ENCODE measurements at places on chromosomes 12 and 14.

GRCh38 chr14:92570674-92571262 lies 57.2 kb downstream of the RIN3 start:
- no peak for DNase-seq

GRCh38 chr12:132021965-132022364 lies 72.2 kb downstream of the EP400 start:
- no peak for DNase-seq

- no peak for DNase-seq
Measured at GRCh38 chr12:95118138-95118787, 44.8 kb upstream of the NR2C1 start.

DNA sequence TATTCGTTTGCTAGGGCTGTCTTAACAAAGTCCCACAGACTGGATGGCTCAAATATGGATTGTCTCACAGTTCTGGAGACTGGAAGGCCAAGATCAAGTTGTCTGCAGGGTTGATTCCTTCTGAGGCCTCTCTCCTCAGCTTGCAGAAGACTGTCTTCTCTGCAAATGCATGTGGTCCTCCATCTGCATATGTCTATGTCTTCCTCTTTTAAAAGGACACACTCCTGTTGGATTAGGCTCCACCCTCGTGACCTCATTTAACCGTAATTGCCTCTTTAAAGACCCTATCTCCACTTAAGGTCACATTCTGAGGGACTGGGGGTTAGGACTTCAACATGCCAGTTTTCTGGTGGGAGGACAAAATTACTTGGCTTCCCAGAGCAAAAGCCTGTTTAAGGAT lies 123.3 kb downstream of the SLC38A6 start:
- no peak for DNase-seq

DNA sequence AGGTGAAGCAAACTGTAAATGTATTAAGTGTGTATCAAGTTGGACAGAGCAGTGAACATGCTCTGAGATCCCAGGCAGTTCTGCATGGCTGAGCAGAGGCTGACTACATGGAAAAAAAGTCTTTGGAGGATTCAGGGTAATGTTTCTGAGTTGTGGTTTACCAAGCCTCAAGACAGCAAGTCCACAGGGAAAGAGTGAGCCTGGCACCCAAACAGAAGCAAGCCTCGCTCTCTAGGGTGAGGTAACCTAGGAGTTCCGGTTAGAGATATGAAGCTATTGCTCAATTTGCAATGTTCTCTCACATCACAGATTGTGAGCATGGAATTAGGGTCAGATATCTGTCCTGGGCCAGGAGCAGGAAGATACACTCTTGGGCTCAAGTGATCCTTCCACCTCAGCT lies 158.6 kb downstream of the MON2 start:
- DNase-seq: no peak

GRCh38 chr14:26113911-26114640 lies 483.8 kb downstream of the NOVA1 start:
- no peak for DNase-seq

DNA sequence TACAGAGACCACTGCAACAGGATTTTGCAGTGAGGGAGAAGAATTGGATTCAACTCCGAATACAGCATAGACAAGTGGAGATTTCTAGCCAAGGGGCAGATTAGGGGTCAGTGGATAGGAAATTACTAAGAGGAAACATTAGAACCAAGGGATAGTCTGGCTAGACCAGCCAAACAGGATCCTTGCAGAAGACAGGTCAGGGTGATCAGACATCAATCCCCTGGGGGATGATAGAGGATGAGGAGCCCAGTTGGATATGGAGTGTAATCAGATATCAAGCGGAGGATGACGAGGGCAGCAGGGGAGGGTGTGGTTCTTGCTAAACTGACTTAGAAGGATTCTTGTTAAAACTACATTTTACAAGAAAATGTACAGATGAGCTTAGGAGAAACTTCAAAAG lies 424.4 kb downstream of the DAD1 start:
- DNase-seq: no peak

- no peak for DNase-seq
Measured at GRCh38 chr12:121139286-121139685, 6.6 kb downstream of the P2RX7 start.

DNA sequence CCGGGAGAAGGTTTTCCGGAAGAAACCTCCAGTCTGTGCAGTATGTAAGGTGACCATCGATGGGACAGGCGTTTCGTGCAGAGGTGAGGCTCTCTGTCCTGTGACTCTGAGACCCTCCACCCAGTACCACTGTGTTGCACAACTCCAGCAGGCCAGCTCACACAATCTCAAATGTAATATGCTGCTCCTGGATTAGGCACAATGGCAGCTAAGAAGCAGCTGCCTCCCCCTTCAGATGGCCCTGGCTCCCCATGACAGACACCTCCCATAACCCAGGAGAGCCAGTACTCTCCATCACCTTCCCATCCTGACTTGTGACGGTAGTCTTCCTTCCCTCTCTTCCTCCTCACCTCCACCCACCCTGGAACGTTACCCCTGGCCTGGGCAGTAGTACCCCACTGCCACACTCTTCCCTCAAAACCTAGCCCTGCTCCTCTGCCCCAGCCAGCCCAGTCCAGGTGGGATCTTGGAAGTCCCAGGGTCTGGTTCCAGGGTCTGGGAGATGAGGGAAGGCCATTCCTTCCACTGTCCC lies 2.1 kb downstream of the TNS2 start:
- no peak for DNase-seq

GRCh38 chr14:104112113-104112505 lies 26.3 kb upstream of the KIF26A start:
- DNase-seq: no peak

GRCh38 chr12:28859551-28859950 lies 289.5 kb upstream of the FAR2 start:
- no peak for DNase-seq

Data from activated T-helper 1 cell treated with Interleukin-2 at 50 U/mL for 16 hours (primary cell).